ENCODE measurements at places on chromosomes 2 and 18.

DNA sequence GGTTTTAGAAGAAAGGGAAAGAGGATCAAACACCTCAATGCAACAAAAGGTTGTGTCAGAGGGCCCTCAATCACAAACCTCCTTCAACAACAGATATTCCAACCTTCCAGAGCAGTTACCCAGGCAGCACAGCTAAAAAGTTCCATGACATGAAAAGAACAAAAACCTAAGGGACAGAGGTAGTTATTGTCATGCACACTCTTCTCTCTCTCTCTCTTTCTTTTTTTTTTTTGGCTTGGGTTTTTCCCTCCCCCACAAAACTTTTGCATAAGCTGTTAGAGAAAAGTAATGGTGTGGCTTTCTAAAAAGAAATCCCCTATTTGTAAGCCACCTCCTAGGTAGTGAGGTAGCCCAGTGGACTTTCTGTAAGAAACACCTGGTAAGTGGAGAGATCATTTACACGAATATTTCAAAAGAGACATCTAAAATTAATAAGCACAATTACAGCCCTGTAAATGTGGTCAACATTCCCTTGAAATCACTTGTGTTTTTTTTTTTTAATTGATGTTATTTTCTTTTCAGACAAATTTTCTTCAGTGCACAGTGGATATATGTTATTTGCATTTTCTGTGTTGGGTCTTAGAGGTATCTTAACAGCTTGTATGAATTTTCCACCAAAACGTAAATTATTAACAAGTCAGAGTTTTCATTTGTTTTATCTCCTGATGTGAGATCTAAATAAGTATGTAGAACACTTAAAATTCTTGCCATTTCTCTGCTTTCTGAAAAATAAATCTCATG lies 48.4 kb downstream of the ZEB2 start:
- DNase-seq: no peak

DNA sequence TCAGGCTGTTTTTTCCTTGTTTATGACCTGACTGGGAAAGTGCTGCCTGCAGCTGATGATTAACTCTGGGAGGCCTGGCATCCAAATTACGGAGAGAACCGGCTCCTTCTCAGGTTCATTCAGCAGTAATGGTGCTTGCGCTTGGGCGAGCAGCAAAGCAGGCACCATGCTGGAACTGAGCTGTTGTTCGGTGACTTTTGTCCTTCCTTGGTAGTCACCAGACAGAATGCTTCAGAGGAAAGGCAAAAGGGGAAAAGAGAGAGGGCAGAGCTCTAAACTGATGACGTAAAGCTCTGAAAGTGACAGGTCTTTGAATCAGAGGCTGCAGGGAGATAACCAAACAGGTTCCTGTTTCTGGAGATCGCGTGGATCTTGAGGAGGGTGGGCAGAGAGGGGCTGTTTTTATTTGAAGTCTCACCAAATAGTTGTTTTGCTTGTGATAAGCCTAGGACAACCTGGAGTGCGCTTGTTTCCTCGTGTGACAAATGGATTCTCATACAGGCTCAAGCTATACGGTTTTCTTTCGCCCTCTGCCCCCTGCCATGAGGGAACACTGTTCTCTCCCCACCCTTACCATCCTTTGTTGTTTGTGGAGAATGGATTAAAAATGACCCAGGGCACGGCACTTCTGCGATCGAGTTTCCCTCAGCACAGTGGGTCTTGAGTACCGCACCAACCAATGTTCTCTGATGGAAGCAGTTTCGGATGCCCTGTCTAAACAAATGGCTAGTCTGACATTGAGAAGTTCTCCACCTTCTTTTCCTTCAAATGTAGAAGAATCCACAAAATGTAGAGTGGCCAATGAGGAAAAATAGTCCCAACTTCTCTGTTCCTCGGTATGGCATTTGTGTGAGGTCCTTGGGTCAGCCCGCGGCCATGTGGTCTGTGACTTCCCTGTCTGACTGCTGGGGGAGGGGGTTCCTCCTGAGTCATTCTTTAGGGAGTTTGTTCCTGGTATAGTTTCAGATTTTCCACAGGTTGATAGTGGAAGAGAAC lies 1.3 kb downstream of the RASGRP3 start:
- DNase-seq: peak; percentile 68

GRCh38 chr18:62187543-62188510 lies 772 bp downstream of the RELCH start:
- peak; percentile 67 for DNase-seq

GRCh38 chr18:48992791-48993555 lies 42.2 kb upstream of the SMAD7 start:
- no peak for DNase-seq

GRCh38 chr2:55111570-55112228 lies 61.4 kb upstream of the RTN4 start:
- DNase-seq: no peak

DNA sequence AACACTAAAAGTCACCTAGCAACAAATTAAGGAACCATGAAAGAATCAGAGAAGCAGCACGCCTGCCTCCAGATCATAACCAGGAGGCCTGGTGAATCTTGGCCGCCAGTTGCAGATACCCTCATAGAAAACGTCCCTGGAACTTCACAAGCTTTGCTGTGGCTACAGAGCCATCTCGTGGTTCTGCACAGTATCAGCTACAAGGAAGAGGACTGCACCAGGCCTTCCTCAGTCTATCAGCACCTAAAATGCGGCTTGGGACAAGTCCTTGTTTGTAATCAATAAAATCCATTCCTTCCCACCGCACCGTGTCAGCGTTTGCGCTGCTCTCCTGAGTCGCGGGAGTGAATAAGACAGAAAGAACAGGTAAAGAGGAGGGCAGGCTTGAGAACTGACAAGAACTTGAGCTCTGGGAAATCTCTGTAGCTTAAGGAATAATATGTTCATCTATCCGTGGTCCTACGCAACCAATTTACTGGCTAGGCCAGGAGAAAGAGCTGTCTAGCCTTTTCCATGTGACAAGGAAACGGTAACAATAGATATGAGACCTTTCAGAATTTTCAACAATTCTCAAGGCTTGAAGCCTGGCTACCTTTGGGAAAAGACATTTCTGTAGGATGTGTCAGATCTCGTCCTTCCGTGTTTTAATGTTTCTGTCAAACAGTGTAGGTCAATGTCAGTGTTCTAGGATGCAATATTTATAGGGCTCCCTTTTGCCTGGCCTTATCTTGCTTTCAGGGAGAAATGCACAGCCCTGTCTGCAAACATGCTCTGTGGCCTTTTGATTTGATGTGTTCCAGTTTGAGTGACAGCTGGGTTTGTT lies 128.5 kb upstream of the RAB12 start:
- DNase-seq: no peak

GRCh38 chr2:44168681-44169154 lies at the start of gene PPM1B:
Gene PPM1B (plus strand): TSS chr2:44168875. CDS start chr2:44201200, 32,325 bp downstream.
- DNase-seq: peak; percentile 100
